ENCODE measurements at places on chromosomes 12 and 14.

GRCh38 chr12:92656911-92657310, 45.9 kb upstream of the PLEKHG7 start:
- no peak for DNase-seq

GRCh38 chr14:61132894-61133293, 148.2 kb downstream of the TMEM30B start:
- DNase-seq, result no peak

GRCh38 chr14:99728231-99728920, 44.3 kb downstream of the CYP46A1 start:
- no peak for DNase-seq

DNA sequence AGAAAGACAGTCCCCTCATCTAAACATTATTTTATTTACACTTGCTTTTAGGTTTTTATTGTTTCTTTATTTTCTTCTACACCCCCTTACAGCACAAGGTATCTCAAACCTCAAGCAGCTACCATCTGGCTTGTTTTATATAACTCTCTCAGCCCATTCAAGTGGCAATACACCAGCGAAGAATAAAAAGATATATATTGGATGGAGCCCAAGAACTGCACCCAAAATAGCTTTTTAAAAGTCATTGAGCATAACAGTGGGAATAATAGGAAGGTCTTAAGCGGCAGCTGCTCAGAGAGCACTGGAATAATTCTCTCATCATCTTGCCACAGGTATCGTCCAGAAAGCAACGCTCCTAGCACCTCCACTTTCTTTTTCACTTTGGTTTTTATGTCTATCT, 322.5 kb downstream of the SYT1 start:
- peak; percentile 10 for DNase-seq

DNA sequence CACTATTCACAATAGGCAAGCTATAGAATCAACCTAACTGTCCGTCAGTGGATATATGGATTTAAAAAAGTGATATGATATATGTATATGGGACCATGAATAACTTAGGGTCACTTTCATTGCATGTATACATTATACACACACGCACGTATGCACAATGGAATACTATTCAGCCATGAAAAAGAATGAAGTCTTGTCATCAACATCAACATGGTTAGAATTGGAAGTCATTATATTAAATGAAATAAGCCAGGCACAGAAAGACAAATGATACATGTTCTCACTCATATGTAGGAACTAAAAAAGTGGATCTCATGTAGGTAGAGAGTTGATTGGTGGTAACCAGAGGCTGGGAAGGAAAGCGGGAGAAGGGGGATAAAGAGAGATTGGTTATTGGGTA, 234.3 kb downstream of the VRK1 start:
- no peak for DNase-seq

- peak; percentile 42 for DNase-seq
These were observed 5.4 kb downstream of the KCNH5 start for GRCh38 chr14:63039866-63040265.

DNA sequence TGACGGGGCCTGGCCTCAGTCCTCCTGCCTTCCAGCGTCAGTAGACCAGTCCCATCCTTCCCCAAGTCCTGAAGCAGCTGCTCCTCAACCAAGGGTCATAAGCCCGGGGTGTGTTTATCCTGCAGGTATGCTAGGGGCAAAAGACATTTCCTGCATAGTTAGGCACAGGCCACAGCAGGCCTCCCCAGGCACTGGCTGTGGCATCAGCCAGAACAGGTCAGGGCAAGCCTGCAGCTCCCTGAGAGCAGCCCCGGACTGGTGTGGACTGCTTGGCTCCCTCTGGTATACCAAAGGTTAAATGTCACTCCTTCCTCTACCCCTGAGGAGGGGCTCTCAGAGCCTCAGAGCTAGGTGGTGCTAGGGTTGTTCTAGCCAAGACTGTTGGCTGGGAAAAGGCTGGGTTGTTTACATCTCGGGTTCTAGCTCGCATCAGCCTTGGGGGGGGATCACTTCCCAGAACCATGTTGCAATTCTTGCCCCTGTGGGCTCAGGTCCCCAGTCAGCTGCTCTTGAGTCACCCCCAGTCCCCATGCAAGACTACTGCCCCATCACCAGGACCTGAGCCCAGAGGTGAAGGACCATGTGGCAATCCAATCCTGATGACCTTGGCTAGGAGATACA, 2.9 kb downstream of the MMP14 start:
- no peak for DNase-seq

- no peak for DNase-seq
These were observed 884.9 kb upstream of the MGAT4C start for GRCh38 chr12:87141091-87141490.

DNA sequence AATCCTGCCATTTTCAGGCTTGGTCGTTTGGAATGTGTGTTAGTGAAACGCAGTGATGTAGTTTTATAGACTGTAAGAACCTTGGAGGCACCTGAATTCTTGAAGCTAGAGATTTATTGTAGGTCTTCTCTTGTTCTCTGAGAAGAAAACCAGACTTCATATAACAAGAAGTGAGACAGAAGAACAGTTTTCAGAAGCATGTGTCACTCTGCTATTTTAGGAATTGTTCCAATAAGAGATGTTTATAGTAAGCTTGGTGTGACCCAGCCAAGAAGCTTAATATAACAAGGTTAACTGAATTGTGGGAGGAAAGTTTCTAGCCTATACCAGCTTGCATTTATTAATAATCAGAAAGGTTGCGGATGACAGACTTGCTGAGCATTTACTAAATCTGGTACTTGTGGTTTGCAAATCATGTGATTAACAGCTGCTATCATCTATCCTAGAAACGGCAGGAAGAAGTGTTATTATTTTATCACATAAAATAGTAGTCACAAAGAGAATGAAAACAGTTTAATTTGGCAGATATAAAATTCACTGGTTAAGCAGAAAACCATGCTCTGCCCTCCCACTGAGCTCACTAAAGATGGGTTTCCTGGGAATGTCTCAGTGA, 49.2 kb upstream of the BCAT1 start:
- DNase-seq, result peak; percentile 32

- DNase-seq, result peak; percentile 89
These were observed 90.3 kb downstream of the DDHD1 start for GRCh38 chr14:53062856-53063255.

DNA sequence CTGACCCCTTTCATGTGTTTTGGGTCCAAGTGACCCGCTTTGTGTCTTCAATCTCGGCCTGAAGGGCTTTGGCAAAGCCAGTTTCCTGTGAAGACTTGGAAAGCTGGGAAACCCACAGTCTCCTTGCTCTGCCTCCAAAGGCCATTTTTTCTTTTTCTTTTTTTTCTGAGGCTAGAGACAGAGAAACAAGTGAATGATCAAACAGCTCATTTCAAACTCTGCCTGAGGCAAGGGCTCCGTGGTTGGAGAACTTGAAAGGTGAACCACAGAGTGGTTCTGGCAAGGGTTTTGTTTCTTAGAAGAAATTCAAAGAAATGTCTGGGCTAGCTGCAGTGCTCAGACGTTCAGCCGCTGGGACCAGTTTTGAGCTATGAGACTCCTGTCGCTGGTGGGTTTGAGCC, 62.7 kb downstream of the ERH start:
- DNase-seq, result peak; percentile 29

DNA sequence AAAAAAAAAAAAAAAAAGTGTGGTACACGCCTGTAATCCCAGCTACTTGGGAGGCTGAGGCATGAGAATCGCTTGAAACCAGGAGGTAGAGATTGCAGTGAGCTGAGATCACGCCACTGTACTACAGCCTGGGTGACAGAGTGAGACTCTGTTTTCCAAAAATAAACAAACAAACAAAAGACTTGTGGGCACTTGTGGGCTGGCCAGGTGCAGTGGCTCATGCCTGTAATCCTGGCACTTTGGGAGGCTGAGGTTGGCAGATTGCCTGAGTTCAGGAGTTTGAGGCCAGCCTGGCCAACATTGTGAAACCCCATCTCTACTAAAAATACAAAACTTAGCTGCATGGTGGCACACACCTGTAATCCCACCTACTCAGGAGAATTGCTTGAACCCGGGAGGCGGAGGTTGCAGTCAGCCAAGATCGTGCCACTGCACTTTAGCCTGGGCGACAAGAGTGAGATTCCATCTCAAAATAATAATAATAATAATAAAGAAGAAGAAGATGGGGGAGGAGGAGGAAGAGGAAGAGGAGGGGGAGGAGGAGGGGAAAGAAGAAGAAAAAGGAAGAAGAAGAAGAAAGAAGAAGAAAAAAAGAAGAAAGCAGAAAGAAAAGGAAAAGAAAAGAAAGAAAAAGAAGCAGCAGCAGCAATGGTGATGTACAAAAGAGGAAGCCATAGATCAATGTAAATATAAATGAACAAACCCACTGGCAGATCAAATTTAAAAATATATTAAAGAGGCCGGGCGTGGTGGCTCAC, 27.9 kb upstream of the CCNT1 start:
- no peak for DNase-seq

- no peak for DNase-seq
These were observed 10.9 kb downstream of the HDAC7 start for GRCh38 chr12:47808574-47809365.

GRCh38 chr12:124847113-124848074, 16.3 kb downstream of the SCARB1 start:
- DNase-seq, result peak; percentile 46

DNA sequence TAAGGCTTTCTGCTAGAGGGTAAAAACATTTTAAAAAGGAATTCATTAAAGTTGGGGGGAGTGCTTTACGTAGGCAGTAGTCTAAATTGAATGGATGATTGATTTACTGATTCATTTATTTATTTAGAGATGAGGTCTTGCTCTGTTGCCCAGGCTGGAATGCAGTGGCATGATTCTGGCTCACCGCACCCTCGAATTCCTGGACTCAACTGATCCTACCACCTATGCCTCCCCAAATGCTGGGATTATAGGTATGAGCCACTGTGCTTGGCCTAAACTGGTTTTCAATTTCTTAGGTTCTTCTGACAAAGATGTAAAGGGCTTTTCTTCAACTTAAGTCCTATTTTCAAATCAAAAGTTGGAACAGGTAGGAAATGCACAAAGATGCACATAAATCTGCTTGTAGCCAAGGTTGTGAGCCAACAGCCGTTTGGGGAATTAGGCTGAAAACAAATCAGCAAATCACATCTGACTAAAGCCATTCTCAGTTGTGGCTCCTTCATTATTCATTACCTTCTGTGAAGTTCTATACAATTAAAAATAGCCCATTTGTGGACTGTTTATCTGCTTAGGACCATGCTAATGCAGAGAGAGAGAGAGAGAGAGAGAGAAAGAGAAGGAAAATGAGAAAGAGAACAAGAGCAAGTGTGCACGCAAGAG, 218.0 kb downstream of the PPM1H start:
- no peak for DNase-seq

DNA sequence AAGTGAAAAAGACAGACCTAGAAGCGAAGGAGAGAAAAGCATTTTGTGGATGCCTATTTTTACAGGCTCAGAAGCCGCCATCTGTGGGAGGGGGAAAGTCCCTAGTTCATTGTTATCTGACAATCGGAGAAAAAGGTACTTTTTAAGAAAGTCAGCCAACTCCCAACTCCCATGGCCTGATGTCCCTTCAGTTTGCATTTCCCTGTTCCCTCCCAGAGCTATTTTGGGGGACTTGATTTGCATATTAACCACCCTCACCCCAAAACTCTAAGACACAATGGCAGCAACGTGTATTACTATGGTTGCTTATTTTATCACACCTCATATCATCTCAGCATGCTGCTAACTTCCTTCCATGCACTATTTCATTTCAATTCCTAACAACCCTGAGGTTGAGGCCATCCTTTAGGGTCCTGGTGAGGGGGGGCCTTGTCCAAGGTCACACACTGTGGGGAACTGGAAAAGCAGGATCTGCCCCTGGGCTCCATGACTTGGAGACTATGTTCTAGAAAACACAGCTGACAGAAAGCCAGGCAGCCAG, 18.7 kb downstream of the HVCN1 start:
- DNase-seq, result no peak

- no peak for DNase-seq
These were observed 93.2 kb upstream of the C14orf180 start for GRCh38 chr14:104486222-104486923.

DNA sequence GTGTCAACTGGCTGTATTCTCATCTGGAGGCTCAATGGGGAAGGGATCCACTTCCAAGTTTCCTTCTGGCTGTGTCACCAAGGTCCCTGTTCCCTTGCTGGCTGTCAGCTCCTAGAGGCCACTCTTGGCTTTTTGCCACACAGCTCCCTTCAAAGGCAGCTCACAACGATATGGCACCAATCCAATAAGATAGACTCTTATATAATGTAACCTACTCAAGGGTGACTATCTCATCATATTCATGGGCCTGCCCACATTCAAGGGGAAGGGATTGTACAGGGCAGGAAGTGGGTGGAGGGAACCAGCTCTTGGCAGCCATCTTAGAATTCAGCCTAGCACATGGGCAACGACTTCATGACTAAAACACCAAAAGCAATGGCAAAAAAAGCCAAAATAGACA, 98.7 kb upstream of the PLXNC1 start:
- no peak for DNase-seq

DNA sequence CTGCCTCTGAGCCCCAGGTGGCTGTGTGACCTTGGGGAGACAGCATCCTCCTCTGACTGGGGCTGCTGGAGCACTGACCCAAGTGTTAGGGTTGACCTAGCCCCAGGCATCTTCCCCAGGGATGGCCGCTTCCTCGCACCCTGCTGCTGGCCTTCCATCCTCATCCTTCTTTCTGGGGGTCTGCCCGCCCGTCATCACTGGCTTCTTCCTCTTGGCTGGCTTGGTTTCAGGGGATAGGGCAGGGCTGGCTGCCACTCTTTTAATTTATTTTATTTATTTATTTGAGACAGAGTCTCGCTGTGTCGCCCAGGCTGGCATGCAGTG, 3.5 kb downstream of the TEDC1 start:
- no peak for DNase-seq

DNA sequence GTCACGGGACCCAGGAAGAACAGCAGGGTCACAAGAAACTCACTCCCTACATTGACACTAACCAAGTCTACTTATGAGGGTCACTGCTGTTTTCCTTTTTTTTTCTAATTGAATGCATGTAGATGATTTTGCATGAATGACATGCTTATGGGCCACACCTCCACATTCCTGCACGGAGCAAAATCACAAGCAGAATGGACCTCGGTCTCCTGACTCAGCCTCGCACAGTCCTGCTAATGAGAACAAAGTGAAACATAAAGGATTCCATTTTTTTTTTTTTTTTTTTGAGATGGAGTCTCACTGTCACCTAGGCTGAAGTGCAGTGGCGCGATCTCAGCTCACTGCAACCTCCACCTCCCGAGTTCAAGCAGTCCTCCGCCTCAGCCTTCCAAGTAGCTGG, 12.3 kb downstream of the SCARB1 start:
- DNase-seq, result no peak

DNA sequence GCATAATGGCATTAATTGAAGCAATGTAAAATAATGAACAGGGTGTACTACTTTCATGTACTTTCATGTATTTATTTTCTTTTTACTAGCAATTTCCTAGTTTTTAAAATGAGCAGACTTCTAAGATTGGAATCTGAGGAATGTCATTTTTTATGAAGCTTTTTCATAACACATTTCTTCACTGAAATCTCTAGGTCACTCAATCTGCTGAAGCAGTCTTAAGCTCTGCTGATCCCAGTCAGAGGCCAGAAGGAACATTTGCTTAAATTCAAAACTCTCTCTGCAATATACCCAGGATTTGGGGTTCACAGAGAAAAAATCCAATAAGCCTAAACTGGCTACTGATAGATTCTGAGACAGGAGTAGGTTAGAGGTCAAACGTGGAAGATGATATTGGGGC, 73.6 kb upstream of the CNTN1 start:
- DNase-seq, result no peak

- DNase-seq, result no peak
These were observed 390.6 kb upstream of the ATP2B1 start for GRCh38 chr12:90099288-90099687.

GRCh38 chr12:32377344-32378055, 21.9 kb upstream of the FGD4 start:
- DNase-seq, result no peak

Measured in tongue (tissue), 3 donors.